H1 (cell line): ENCODE measurements at places on chromosomes 6 and 20. TPM values are rescaled to one million over a fixed set of nuclear protein-coding genes. Genes with fewer than 3 reads are reported as not detected.

The PLAGL2 gene
- total RNA-seq = 25.4 and 26.1 TPM in 2 replicates

The TP53TG5 gene
- total RNA-seq = not detected in 2 replicates

The GNRH2 gene
- total RNA-seq = 0.61 and 0.82 TPM in 2 replicates

- no peaks in the 10 kb centered on the region for H3K4me1 ChIP-seq
- H3K27ac ChIP-seq = no peak overlapping the region
- no peak for DNase-seq
- no peaks in the 10 kb centered on the region for H3K36me3 ChIP-seq
- no peaks in the 10 kb centered on the region for H3K27me3 ChIP-seq
- H3K4me3 ChIP-seq = no peak overlapping the region
Observed at GRCh38 chr20:1489764-1490436, 1.3 kb downstream of the SIRPB2 start.

- H3K27ac ChIP-seq = no peak overlapping the region
- peaks cover 21% of the 10 kb centered on the region for H3K27me3 ChIP-seq
- no peak overlapping the region for H3K4me3 ChIP-seq
- no peak for DNase-seq
- H3K4me1 ChIP-seq = no peaks in the 10 kb centered on the region
Observed at GRCh38 chr6:78188891-78189290, 536.1 kb downstream of the MEI4 start.

DNA sequence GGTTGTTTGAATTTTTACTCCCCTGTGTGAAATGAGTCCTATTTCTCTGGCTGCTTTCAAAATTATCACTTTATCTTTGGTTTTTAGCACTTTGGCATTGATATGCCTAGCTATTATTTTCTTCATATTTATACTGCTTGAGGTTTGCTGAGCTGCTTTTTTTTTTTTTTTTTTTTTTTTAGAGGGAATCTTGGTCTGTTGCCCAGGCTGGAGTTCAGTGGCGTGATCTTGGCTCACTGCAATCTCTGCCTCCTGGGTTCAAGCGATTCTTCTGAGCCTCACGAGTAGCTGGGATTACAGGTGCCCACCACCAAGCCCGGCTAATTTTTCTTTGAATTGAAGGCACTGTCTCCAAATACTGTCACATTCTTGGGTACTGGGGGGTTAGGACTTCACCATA is 40.6 kb downstream of the STXBP5 start:
- no peaks in the 10 kb centered on the region for H3K27me3 ChIP-seq
- H3K4me1 ChIP-seq = peaks cover 4% of the 10 kb centered on the region; the same call in 1 of the 2 replicates
- DNase-seq = no peak
- H3K27ac ChIP-seq = no peak overlapping the region

GRCh38 chr6:121549736-121550135 is 114.3 kb downstream of the GJA1 start:
- no peak overlapping the region for H3K27ac ChIP-seq
- H3K4me1 ChIP-seq = no peaks in the 10 kb centered on the region
- no peaks in the 10 kb centered on the region for H3K36me3 ChIP-seq
- H3K27me3 ChIP-seq = no peaks in the 10 kb centered on the region

GRCh38 chr6:34249469-34250261 is 859 bp upstream of the SMIM29 start:
- H3K27ac ChIP-seq = no peak overlapping the region
- no peaks in the 10 kb centered on the region; the same call in 1 of the 2 replicates for H3K27me3 ChIP-seq
- H3K4me3 ChIP-seq = peak overlapping the region; percentile 71
- peaks cover 9% of the 10 kb centered on the region for H3K4me1 ChIP-seq
